Suppressor macrophage treated with lipopolysaccharide for 1 hour (primary cell): ENCODE measurements at places on chromosomes 2 and 18.

DNA sequence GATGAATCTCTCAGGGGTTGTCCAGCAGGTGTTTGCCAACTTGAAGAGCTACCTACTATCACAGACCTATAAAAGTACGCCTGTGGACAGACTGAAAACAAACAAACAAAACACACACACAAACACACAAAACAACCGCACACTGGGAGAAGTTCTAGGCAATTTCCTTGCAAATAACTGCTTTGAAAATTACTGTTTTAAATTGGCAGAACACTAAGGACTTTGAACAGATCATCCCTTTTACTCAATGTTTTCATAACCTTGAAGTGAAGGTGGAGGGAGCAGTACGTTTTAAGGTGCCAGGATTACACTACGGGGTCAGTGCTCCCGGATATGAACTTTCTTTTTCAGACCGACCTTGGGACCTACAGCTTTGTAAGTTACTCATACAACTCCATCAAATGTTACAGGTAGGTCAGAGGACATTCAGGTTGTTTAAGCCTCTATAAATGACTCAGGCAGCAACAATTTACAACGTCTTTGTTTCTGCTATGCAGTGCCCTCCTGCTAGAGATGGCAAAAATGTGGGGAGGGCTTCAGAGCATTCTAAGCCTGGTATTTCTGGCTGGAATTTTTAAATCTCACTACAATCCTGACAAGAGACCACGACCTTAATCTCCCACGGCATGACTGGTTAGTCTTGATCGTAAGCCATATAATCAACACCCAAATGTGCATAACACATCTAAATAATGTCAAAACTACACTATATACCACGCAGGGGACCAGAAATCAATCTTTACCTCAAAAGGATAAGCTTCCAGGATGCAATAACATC, 1.4 kb upstream of the SLC20A1 start:
- DNase-seq = no peak

GRCh38 chr2:106165561-106165960, 28.5 kb downstream of the UXS1 start:
- DNase-seq = no peak

DNA sequence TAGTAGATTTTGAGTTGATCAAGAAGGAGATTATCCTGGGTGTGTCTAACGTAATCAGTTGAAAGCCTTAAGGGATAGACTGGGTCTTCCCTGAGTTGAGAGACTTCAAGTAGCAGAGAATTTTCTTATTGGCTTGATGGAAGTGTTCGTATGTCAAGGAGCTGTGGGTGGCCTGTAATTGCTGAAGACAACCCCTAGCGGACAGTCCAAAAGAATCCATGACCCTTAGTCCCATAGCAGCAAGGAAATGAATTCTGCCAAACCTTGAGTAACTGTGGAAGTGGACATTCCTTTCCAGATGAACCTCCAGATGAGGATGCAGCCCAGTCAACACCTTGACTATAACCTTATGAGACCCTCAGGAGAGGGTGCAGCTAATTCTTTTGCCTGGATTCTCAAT, 786.3 kb downstream of the SOCS6 start:
- no peak for DNase-seq

DNA sequence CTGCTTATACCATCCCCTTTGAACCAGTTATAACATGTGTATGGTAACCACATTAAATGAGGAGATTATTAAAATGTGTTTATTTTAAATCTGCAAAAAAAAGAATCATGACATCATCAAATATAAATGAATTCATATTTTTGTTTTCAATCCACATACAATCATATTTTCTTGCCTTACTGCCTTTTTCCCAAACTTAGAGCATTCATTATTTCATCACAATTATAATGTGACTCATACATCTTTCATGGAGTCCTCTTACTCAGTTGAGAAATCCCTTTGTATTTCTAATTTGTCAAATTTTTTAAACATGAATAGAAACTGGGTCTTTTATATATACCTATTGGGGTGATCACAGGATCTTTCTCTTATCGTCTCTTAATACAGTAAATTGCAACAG, 909.6 kb downstream of the DSC3 start:
- DNase-seq = no peak

DNA sequence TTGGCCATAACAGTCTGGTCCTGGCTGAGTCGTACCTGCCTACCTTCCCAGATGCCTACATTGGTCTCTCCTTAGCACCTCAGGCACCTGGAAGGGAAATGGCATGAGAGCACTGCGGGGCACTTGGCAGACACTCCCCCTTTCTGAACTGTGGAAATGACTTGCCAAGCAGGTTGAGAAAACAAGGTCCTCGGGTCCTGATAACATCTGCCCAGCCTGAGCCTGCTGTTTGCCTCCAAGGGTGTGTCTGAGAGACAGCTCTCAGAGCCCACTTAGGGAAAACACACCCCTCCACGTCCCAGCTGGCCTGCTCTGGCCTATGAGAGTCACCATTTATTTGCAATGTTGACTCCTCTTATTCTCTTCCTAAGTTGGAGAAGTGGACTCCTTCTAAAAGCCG, 10.5 kb downstream of the FAM110C start:
- no peak for DNase-seq

DNA sequence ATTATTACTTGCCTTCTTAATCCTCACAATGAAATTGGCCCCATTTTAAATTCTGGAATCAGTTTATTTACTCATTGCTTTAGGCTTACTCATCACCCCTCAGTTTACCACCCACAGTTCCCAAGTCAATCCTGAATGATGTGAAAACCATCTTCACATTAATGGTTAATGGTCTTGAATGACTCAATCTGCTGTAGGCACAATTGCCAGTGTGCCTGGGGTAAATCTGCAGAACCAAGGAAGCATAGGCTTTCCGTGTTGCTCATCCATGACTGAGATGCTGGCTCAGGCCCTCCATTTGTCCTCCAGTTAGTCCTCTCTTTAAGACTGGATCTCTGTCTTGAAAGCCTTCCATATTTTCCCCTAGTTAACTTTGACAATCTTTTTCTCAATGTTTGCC, 164.5 kb downstream of the PMAIP1 start:
- DNase-seq = no peak

GRCh38 chr2:235551965-235552364, 58.1 kb downstream of the AGAP1 start:
- no peak for DNase-seq

DNA sequence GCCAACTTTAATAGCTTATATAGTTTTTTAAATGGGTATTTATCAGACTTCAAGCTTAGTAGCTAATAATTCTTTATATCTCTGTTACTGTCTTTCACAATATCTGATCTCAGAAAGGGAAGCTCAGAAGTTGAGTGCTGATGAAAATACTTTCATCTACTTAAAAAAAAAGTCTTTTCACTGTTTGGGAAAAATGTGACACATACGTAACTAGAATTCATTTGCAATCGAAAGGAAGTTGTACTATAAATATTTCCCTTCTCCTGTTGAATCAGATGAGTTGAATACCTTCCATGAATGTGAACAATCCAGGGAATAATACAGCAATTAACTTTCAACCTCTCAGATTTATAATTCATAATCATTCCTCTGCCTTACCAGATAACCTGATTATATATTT, 811 bp upstream of the SCG2 start:
- no peak for DNase-seq

DNA sequence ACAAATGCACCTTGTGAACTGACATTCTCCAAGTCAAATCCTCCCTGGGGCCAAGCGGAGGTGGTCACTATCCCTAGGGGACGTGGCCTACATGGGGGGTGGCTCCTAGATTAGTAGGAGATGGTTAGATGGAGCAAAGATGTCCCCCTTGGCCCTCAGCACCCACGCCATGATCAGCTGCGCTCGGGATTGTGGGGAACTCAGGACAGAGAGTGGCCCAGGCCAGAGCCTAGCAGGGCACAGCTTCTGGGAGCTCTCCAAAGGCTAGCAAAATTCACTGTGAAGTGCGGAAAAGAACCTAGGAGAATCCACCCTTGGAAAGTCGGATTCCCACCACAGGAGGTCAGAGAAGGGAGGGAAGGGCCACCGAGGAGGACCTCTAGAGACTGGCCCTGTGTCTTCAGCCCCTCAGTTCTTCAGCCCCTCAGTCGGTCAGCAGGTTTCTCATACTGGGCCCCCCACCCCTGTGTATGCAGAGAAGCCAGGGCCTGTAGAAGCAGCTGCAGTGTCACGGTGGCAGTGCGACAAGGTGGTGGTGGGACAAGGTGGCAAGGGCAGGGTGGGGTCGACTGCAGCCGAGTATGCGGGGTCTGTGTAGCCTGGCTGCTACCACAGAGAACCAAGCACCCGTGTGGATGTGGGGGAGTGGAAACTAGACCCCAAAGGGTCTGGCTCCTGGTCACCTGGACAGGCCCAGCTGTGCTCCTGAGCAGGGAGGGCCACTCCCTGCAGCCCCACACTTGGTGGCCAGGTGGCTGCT, 18.4 kb downstream of the GPR55 start:
- no peak for DNase-seq

- DNase-seq = peak; percentile 68
These were observed 74.2 kb downstream of the VIT start for GRCh38 chr2:36770542-36771287.

DNA sequence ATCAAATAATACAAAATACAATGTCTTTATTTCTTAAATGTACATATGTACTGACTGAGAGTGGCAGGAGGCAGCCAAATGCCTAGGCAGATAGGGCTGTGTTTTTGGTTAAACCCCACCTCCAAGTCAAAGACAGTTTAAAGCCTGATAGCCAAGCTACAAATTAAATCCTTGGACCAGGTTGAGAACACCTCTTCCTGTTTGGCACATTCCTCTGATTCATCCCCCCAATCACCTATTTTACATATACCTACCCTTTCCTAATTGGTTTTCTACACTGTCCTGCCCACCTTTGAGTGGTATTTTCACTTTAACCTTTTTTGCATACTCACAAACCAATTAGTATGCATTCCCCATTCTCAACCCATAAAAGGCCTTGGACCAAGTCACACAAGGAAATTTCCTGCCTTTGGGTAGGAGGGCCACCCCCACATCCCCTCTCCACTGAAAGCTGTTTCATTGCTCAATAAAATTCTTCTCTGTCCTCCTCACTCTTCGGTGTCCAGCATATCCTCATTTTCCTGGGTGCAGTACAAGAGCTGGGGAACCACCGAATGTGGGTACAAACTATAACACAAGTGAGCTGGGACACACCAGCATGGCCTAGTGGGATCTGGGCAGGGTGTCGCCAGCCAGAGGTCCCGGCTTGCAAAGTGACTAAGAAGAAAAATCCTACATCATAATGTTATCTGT, 149.1 kb downstream of the UBE2E3 start:
- DNase-seq = no peak

GRCh38 chr2:51231071-51231470, 199.1 kb upstream of the NRXN1 start:
- no peak for DNase-seq
